ENCODE measurements at places on chromosomes 11 and 22. TPM values are rescaled to one million over a fixed set of nuclear protein-coding genes. Genes with fewer than 3 reads are reported as not detected.
A peak's percentile ranks its signal among the peaks of the same experiment; 100 is the strongest.

DNA sequence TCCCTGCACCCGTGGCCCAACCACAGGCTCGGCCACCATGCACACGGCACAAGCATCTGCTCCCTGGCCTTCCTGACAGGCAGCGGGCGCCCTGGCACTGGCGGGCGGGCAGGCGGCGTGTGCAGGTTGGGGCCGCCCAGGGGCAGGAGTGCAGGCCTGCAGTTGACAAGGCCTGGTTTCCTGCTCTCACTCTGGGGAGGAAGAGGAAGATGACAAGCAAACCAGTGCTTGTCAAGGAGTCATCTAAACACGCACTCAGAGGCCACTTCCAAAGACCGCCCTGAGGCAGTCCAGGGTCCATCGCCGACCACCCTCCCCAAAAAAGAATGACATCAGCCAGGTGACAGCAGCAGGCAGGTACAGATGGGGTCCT lies 65.3 kb upstream of the LINC01488 start:
- DNase-seq: no peak

GRCh38 chr11:10526974-10527918 lies 13.7 kb downstream of the RNF141 start:
- DNase-seq: peak; percentile 69

- no peak for DNase-seq
These were observed 24.7 kb downstream of the CPT1A start for GRCh38 chr11:68816917-68817419.

The OSM gene
- not detected for polyA plus RNA-seq

The LARGE1 gene
- polyA plus RNA-seq: 3.6 TPM

The ARHGAP8 gene
- polyA plus RNA-seq: 28.0 TPM

The OR52R1 gene
- polyA plus RNA-seq: not detected
